ENCODE measurements at places on chromosomes 16 and 17.

- DNase-seq, result no peak
Measured at GRCh38 chr16:13766334-13766733, 153.6 kb upstream of the ERCC4 start.

DNA sequence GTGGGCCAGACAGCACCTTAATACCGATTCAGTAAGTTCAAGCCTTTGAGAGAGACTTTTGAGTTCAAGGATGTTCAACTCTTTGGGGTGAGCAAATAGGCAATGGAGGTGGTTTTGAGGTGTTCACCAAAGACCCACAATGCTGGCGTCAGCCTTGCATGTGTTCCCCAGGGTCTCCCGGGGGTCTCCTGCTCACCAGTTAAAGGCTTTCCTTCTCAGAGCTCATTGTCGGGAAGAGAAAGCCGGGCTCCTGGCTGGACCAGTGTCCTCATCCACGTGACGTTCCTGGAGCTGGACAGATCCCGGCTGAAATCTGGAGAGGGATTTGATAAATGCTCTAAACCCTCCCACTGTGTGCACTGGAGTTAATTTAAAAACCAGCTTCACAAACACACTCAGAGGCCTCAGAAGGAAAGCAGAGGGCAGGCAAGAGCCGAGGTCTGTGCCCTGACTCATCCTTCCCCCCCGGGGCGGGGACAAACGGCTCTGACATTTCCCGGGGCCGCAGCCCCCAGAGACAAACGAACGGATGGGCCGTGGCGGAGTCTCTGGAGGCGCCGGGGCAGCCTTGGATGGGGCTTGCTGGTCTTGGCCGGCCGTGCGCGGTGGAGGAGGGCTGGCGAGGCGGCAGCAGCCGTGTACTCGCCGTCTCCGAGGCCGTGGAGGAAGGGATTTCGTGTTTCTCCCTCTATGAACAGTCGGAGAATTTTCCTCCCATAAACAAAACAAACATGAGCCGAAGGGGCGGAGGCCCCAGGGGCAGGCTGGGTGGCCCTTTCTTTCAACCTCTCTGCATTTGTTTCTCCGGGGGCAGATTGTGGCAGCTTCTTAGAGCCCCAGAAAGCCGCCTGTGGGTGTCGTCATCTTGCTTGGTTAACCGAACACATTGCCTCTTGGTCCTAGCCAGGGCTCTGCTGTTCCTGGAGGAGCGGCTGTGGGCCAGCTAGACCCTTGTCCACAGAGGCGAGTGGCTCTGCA is 94.2 kb downstream of the NTN1 start:
- no peak for DNase-seq

DNA sequence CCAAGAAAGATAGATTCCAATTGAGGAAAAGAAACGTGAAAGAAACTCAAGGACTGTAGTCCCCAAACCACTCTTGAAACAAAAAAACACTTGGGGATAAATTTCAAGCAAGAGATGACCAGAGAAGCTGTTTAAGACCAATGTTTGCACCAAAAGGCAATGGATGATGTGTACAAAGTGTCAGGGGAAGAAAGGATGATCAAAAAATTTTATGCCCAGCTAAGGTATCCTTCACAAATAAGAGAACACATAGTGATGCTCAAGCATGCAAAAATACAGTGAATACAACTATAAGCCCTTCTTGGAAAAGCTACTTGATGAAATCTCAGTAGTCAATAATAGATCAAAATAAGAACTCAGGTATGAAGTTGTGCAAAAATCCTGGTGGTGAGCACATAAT is 281.1 kb downstream of the CEP112 start:
- no peak for DNase-seq

GRCh38 chr16:27191352-27191924 is 11.9 kb upstream of the KDM8 start:
- no peak for DNase-seq

Measured in activated CD4-positive, CD25-positive, alpha-beta regulatory T cell treated with anti-CD3 and anti-CD28 coated beads, Interleukin-2, amount 50 U/mL, for 72 hours (primary cell).